Inflammatory macrophage treated with lipopolysaccharide for 1 hour (primary cell): ENCODE measurements at places on chromosomes 13 and 19.

DNA sequence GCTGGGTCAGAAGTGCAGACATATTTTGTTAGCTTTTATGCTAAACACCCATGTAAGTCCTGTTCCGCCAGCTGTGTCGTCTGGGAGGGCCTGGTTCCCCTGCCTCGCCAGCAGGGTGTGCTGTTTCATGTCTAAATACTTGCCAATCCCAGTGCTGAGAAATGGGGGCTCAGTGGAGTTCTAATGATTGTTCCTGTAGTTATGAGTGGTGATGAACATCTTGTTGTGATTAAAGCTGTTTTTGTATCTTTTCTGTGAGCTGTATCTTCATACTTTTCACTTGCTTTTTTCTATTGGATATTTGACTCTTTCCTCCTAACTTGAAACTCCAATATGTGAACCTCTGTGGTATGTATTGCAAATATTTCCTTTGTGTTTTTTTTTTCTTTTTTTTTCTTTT is 32.7 kb downstream of the KDM4B start:
- peak; percentile 50 for DNase-seq

- peak; percentile 57 for DNase-seq
These were observed 21.4 kb upstream of the ZNF181 start for GRCh38 chr19:34712395-34713261.

DNA sequence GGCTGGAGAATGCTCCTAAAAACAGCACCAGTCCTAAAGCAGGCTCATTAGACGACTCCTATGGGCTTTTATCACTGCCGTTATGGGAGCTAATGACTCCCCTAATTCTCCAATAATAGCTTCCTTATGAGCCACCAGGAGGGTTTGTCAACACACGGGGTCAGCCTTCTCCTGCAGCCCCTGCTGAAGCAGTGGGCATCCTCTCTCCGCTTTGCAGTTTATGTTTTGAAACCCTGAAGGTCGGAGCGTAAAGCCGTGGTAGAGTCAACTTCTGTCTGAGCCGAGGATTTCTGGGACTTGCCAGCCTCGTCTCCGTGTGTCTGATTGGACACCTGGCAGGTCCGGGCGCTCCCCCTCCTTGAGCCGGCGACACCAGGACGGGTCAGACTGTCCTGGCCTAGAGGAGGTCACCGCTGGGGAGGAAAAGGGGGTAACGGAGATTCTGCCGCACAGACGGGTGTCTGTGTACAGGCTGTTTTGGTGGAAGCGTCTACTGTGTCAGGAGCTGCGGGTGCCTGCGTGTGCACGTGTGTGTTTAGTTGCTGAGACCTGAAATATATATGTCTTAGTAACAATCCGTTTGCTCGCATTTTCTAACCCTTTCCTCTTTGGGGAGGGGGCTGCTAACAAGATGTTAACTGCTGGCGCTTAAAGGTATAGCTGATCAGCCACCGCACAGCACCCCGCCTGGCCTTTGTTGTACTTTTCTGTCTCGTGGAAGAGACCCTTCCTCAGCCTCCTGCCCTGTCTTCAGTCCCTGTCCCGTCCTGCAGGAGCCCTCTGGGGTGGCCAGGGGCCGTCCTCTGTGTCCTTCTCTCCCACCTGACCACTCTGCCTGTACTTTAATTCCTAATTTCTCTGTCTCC is 1.9 kb downstream of the KDM4B start:
- DNase-seq: no peak

GRCh38 chr19:45769821-45770191 is 754 bp upstream of the SIX5 start:
- DNase-seq: no peak

GRCh38 chr19:41918653-41919244 is 9.5 kb downstream of the ERFL start:
- DNase-seq: no peak

GRCh38 chr13:102708211-102708610 is 13.4 kb upstream of the METTL21C start:
- DNase-seq: no peak

DNA sequence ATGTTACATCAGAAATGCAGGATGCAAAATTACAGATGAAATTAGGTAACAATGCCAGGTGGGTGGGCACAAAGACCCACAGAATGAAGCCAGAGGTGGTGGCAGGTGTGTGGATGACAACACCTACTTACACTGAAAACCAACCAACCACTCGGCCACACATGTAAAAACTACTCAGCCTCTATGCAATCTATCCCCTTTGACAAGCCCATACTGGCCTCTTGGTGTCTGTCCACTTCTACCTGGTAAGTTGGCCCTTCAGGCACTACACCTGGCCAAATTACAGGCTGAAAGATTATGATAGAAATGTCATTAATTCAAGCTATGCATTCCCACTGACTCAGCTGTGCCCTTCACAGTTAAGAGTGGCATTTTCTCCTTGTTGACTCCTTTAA is 50.0 kb downstream of the BRD4 start:
- no peak for DNase-seq

GRCh38 chr19:719636-720344 is 11.1 kb downstream of the PALM start:
- DNase-seq: no peak

DNA sequence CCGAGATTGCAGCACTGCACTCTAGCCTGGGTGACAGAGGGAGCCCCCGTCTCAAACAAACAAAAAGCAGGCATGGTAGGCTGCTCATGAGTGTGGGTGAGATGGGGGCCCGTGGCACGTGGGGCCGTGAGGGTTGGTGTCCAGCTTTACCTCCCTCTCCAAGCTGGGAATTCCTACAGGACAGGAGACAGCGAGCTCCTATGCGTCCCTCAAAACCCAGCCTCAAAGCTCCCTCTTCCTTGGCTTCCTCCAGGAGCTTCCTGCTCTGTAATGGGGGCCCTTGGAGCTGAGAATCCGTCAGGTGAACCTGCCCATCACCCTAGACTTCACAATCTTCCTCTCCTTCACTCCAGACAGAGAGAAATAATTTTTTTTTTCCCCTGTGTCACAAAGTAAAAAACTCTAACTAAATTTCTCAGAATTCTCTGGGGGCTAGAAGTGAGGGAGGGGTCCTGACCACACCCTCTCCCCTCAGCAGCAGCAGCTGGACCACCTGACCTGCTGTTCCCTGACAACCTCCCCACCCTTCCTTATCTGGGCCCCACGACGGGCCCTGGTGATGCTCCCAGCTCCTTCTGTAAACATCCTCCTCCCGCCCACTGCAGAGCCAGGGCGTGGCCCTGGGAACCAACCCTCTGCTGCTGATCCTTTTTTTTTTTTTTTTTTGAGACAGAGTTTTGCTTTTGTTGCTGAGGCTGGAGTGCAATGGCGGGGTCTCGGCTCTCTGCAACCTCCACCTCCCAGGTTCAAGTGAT is 22.1 kb upstream of the WDR18 start:
- peak; percentile 47 for DNase-seq
